Gastroesophageal sphincter (tissue), 4 donors: ENCODE measurements at places on chromosomes 5 and 9.

GRCh38 chr5:15837551-15838289, 337.7 kb downstream of the FBXL7 start:
- H3K27me3 ChIP-seq: no peaks in the 10 kb centered on the region
- H3K4me3 ChIP-seq: no peak overlapping the region
- H3K4me1 ChIP-seq: no peaks in the 10 kb centered on the region
- no peak overlapping the region for H3K27ac ChIP-seq
- H3K36me3 ChIP-seq: no peaks in the 10 kb centered on the region

GRCh38 chr5:6527749-6528455, 79.2 kb downstream of the UBE2QL1 start:
- H3K27me3 ChIP-seq: peaks cover 3% of the 10 kb centered on the region
- no peak overlapping the region for H3K27ac ChIP-seq
- no peak overlapping the region for H3K4me3 ChIP-seq
- no peaks in the 10 kb centered on the region for H3K4me1 ChIP-seq

DNA sequence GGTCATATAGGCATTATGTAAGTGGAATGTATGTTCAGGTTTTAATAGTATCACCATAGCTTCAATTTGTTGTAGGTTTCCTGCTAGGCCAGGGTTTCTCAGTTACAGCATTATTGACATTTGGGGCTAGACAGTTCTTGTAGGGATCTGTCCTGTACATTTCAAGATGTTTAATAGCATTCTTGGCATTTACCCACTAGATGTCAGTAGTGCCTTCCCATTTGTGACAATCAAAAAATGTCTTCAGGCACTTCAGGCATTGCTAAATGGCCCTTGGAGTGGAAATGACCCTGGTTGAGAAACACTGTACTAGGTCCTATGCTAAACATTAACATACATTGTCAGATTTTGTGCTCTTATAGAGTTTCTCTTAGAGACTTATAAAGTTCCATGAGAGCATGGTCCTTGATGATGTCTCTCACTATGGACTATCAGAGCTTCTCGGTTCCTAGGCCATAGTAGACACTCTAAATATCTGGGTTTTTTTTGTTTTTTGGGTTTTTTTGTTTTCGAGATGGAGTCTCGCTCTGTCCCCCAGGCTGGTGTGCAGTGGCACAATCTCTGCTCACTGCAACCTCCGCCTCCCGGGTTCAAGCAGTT, 1.4 kb downstream of the KIF20A start:
- H3K4me1 ChIP-seq: peaks cover 11% of the 10 kb centered on the region
- no peak overlapping the region for H3K4me3 ChIP-seq
- peaks cover 43% of the 10 kb centered on the region for H3K36me3 ChIP-seq
- no peaks in the 10 kb centered on the region for H3K27me3 ChIP-seq
- ATAC-seq: no peak

DNA sequence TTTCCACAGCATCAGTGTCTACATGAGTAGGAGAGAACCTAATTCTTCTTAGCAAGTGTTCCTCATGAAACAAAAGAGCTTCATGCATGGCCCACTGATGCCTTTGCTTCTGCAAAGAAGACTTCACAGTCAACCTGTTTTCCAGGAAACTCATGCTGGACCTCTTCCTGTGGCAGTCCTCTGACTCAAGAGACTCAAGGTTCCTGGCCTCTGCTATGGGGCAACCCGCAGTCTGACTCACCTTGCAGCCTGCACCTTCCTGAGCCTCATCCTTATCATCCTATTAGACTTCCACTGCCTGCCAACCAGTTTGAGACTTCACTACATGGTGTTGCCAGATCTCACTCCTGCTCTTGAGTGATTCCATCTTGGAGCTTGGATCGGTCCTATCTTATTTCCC, 17.6 kb upstream of the AGGF1 start:
- H3K4me1 ChIP-seq: no peaks in the 10 kb centered on the region
- no peak overlapping the region for H3K27ac ChIP-seq
- ATAC-seq: no peak
- H3K4me3 ChIP-seq: no peak overlapping the region
- H3K27me3 ChIP-seq: no peaks in the 10 kb centered on the region
- H3K36me3 ChIP-seq: no peaks in the 10 kb centered on the region

- no peak for ATAC-seq
- no peak overlapping the region for H3K27ac ChIP-seq
- no peaks in the 10 kb centered on the region for H3K36me3 ChIP-seq
- no peaks in the 10 kb centered on the region for H3K27me3 ChIP-seq
- no peak overlapping the region for H3K4me3 ChIP-seq
Measured at GRCh38 chr5:43298443-43298842, 14.8 kb downstream of the HMGCS1 start.

DNA sequence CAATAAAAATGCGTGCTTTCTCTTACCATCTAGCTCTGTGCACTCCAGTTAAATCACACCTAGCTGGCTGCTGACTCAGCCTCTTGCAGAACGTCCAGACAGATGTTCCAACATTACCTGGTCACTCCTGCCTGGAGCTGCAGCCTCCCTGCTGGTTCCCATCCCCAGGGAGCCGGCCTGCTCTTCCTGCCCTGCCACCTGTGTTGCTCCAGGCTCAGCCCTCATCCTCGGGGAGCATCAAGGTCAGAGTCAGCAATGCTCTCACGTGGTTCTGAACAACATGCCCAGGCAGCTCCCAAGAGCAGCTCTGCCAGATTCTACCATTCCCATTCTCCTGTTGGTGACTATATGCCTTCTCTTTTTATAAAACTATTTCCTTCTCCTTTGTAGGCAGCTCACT, 81.3 kb downstream of the GADD45G start:
- no peaks in the 10 kb centered on the region for H3K36me3 ChIP-seq
- no peaks in the 10 kb centered on the region for H3K27me3 ChIP-seq
- H3K27ac ChIP-seq: no peak overlapping the region
- no peak for ATAC-seq
- H3K4me1 ChIP-seq: no peaks in the 10 kb centered on the region

DNA sequence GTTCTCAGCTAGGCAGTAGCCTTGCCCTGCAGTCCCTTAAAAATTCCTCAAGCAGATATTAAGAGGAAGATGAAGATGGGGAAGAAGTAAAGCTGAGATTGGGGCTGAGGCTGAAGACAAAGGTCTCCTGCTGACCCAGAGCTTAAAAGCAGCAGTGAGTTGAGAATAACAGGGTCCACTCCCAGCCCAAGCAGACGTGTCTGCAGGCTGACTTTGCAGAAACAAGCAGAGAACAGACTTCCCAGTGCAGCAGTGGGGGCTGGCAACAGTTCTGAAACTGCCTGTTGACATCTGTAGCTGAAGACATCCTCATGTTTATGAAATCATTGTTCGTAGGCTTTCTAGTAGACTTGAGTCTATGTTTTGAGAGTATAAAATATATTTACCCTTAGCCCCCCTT, 1.1 kb downstream of the CTXN3 start:
- H3K36me3 ChIP-seq: no peaks in the 10 kb centered on the region
- no peak overlapping the region for H3K4me3 ChIP-seq
- ATAC-seq: no peak
- no peaks in the 10 kb centered on the region for H3K4me1 ChIP-seq
- peak overlapping the region; percentile 60 for H3K27ac ChIP-seq

GRCh38 chr9:20125727-20126126, 336.9 kb upstream of the SLC24A2 start:
- no peak overlapping the region for H3K4me3 ChIP-seq
- ATAC-seq: no peak
- H3K36me3 ChIP-seq: no peaks in the 10 kb centered on the region
- no peaks in the 10 kb centered on the region for H3K4me1 ChIP-seq
- no peak overlapping the region for H3K27ac ChIP-seq

DNA sequence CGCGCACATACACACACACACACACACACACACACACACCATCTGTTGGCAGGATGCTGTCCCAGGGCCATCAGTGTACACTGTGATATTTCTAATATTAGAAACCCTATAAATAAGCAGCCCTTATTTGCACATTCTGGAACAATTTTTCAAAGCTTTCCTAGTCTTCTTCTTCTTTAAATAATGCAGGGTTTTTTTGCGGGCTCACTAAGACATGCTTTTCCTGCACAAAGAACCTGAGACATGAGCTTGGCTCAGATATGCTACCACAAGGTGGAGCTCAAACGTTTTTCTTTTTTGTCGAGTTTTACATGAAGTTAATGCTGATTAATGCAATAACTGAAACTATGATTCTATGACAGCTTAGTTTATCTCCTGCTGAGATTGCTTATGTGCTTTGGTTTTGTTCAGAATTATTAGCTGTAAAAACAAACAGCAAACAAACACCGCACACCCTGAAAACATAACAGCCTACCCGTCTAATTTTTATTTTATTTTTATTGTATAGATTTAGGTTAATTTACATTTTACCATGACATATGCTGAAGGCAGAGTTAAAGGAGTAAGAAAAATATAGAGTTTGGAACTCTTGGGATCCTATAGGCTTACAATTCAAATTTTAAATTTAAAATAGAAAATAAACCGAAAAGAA, 95.8 kb downstream of the ALDH1A1 start:
- H3K4me3 ChIP-seq: no peak overlapping the region
- H3K4me1 ChIP-seq: peaks cover 2% of the 10 kb centered on the region
- no peaks in the 10 kb centered on the region for H3K27me3 ChIP-seq
- ATAC-seq: peak; percentile 65

- H3K27me3 ChIP-seq: no peaks in the 10 kb centered on the region
- H3K27ac ChIP-seq: no peak overlapping the region
- no peak overlapping the region for H3K4me3 ChIP-seq
- H3K36me3 ChIP-seq: no peaks in the 10 kb centered on the region
Measured at GRCh38 chr5:123028222-123028621, 8.3 kb downstream of the PPIC start.

DNA sequence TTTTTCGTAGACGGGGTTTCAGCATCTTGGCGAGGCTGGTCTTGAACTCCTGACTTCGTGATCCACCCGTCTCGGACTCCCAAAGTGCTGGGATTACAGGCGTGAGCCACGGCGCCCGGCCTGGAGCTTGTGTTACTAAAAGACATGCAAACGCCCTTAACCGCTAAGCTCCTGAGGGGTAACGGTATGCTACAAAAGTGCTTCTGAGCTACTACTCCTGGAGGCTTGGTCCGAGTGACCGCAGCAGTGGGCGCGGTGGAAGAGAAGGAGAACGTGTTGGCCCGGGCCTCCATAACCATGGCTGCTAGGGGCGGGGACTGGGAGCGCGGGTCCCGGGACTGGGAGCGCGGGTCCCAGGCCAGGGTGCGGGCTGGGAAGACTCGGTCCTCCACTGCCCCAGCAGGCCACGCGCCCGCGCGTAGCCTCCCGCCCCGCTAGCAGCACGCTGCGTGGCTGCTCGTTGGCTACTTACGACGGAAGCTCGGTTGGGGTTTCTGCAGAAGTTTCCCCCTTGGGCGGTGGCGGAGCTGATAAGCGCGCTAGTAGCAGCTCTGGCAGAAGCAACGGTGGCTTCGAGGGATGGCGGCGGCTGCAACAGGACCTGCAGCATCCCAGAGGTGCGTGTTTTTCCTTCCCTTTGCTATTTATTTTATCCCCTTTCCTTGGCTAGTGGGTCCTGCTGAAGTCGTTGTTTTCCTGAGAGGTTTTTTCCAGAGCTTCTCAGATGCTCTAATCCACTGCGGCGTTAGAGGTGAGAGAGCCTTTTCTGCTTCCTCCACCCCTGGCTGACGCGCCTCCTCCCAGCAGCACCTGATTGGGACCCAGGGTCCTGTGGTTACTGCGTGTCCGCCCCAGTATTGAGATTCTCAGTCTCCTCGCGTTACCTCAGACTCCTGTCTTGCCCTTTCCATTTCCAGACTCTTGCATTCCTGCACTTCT, 69.2 kb upstream of the CCDC180 start:
- peak overlapping the region; percentile 64 for H3K4me3 ChIP-seq
- H3K4me1 ChIP-seq: peaks cover 6% of the 10 kb centered on the region
- H3K36me3 ChIP-seq: no peaks in the 10 kb centered on the region
- no peaks in the 10 kb centered on the region for H3K27me3 ChIP-seq
- ATAC-seq: peak; percentile 96
- H3K27ac ChIP-seq: peak overlapping the region; percentile 54

DNA sequence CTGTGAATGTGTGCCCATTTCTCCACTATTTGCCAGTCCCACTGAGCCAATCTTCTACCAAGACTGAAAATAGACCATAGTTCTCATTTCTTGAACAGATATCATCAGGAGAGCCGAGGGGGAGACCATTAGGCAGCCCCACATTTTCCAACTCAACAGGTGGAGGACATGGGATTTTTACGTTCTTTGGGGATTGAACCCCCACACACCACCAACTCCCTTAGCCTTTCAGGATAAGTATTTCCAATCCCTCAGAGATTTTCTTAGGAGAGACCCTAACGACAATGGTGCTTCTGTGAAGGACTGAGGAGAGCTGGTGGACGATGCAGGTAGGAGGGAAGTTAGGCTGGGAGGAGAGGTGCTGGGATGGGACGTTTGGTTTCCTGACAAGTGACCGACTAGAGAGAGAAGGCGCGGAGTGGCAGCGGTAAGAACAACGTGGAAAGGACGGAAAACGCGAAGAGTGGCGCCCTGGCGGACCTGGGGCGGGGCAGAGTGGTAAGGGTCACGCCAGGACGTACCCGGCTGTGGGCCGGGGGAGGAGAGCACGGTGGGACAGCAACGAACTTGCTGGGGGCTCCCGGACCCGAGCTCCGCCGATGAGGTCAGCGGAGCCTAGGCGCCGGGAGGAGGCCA, 681 bp upstream of the CHSY3 start:
- H3K4me1 ChIP-seq: no peaks in the 10 kb centered on the region
- ATAC-seq: no peak
- peak overlapping the region; percentile 74 for H3K27ac ChIP-seq
- H3K36me3 ChIP-seq: no peaks in the 10 kb centered on the region
- peaks cover 35% of the 10 kb centered on the region for H3K27me3 ChIP-seq

GRCh38 chr9:134651226-134651905, 9.8 kb downstream of the COL5A1 start:
- no peaks in the 10 kb centered on the region for H3K4me1 ChIP-seq
- no peak overlapping the region for H3K27ac ChIP-seq
- ATAC-seq: no peak

DNA sequence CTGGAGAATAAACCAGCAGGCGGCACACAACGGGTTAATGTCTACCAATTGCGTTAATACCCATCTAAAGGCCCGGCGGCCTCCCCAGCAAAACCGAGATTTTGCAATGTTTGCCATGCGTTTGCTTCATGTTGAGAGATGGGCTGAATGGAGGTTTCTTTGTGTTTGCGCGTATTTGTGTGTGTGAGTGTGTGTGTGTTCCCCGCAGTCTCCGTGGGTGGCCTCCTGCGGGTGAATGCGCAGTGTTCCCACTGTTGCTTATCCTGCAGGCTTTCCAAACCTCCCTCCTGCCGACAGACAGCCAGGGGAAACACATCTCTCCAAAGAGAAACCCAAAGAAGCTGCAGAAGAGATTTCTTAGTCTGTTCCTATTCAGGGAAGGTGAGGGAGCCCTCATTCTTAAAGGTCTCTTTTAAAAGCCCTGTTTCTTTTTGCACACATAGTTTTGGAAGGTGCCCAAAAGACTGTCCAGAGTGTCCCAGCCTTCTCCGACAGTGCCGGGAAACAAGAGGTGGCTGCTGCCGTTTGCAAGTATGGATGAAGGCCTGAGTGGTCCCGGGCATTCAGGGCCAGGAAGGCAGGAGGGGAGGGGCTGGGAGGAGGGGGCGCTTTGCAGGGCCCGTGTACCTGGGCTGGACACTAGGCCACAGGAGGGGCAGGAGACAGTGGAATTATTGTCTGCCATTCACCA, 103.8 kb upstream of the ERCC6L2 start:
- peaks cover 15% of the 10 kb centered on the region for H3K4me1 ChIP-seq
- no peak overlapping the region for H3K27ac ChIP-seq
- no peaks in the 10 kb centered on the region for H3K27me3 ChIP-seq
- peak overlapping the region; percentile 9 for H3K4me3 ChIP-seq
